ENCODE measurements at places on chromosomes 6 and 20. TPM values are rescaled to one million over a fixed set of nuclear protein-coding genes. Genes with fewer than 3 reads are reported as not detected.

Gene TP53TG5
- 0.69 TPM for total RNA-seq

Gene SLC22A23
- 31.5 TPM for total RNA-seq

Gene GSTA1
- 0.72 TPM for total RNA-seq

Gene ARFGEF3
- 9.8 TPM for total RNA-seq
